ENCODE measurements at places on chromosomes 1 and 21.

DNA sequence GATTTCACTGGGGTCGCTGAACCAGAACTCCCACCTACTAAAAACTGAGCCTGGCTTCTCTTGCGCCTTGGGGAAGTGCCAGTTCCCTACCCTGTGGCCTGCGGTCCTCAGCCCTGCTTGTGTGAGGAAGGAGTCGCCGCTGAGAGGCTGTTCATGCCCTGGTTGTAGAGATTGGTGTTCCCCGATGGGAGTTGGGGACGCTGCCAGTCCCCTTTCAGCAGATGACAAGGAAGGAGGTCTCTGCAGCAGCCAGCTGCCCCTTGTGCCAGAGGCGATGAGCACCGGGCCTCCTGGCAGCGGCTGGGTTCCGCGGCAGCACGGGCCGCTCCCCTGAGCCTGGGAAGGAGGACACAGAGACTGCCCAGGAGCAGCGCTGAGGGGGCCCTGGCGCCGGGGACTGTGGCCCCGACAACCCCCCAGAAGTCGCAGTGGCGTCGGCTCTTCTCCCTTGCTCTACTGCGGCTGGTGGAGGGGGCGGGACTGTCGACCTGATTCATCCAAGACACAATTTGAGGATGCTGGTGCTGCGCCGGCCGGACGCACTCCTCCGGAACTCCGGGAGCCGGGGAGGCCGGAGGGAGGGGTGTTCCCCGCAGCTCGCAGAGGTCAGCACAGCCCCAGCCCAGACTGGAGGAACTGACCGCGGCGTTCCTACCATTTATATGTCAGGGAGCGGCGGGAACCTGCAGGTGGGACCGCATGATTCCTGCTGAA is 12.0 kb upstream of the ADORA3 start:
- DNase-seq, result peak; percentile 59

DNA sequence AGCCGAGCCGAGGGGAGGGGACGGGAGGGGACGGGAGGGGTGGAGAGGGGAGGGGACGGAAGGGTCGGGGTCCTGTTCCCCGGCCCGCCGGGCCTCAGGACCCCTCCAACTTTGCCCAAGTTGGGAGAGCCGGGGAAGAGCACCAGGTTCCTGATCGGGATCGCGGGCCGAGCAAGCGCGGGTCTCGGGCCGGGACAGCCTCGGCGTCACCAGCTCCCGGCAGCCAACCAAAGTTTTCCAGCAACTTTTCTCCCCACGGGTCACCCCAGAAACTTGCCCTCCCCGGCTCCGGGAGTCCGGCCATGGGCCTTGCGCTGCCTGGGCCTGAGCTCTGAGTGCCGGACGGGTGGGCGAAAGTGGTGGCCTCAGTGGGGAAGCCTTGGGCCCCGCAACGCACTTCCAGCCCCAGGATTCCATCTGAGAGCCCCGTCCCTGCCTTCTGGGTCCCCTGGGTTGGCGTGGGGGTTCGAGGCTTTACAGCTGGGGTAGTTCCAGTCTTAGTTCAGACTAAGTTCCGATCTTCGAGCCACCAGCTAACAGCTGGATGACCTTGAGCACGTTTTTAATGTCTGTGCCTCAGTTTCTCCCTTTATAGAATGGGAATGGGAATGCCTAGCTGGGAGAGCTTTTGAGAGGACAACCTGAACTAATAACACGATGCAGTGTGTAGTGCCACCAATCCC is 458 bp downstream of the ZC3H12A start:
- no peak for DNase-seq

GRCh38 chr1:218965821-218966220 is 207.9 kb upstream of the LYPLAL1 start:
- no peak for DNase-seq

DNA sequence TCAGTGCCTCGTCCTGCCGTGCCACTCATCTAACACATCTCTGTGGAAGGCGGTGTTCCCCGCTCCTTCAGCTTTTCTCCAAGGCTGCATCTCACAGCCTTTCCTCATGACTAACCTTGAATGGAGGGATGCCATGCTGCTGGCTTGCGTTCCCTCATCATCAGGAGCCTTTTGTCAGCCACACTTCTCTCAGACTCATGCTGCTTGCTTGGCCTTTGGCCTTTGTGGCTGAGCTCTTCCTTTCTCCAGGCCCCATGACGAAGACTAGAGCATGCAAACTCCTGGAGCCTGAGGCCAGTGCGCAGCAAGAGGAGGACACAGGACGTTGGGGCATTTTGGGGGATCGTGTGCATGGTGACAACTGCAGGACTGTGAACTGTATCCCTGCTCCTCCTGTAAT is 70.8 kb downstream of the SYT2 start:
- DNase-seq, result no peak

DNA sequence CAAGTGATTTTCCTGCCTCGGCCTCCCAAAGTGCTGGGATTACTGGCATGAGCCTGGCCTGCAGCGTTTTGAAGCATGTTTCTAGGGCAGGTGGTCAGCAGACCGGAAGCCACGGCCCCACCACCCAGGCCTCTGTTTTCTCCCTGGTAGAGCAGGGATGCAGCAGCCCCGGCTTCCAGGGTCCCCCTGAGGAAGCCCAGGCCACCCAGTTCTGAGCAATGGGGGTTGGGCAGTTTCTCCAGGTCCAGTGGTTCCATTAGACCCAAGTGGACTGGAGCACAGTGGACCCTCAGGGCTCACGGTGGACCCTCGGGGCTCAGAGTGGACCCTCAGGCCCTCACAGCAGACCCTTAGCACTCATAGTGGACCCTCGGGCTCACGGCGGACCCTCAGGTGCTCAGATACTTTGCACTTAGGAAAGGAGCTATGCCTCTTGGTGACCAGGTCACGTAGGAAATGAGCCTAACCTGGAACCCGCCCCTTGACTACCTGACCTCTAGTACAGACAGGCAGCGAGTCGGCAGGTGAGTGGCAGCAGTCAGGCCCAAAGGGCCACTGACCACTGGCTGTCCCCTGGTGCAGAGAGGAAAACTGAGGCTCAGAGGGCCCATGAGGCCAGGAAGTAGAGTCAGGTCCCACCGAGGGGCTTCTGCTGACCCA is 4.6 kb upstream of the FNDC10 start:
- DNase-seq, result no peak

DNA sequence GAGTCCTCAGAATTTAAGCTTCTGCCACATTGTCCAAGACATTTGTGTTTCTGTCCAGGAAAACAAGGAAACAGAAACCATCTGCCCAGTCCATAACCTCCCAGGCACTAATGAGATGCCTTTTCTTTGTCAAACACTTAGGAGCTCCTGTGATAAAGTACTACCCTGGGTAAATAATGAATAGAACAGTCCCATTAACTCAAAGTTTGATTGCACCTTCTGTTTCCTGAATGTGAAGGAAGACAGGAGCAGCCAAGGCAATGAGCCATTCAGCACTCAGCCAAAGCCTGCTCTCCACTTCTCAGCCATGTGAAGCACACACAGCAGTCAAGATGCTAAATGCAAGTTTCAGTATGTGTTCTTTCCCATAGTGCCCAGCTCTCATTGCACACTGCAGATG is 199.8 kb downstream of the SEC16B start:
- DNase-seq, result no peak

GRCh38 chr1:65606426-65606825 is 186.0 kb downstream of the LEPR start:
- no peak for DNase-seq

- DNase-seq, result no peak
These were observed 15.4 kb upstream of the KLHL12 start for GRCh38 chr1:202942426-202942825.

DNA sequence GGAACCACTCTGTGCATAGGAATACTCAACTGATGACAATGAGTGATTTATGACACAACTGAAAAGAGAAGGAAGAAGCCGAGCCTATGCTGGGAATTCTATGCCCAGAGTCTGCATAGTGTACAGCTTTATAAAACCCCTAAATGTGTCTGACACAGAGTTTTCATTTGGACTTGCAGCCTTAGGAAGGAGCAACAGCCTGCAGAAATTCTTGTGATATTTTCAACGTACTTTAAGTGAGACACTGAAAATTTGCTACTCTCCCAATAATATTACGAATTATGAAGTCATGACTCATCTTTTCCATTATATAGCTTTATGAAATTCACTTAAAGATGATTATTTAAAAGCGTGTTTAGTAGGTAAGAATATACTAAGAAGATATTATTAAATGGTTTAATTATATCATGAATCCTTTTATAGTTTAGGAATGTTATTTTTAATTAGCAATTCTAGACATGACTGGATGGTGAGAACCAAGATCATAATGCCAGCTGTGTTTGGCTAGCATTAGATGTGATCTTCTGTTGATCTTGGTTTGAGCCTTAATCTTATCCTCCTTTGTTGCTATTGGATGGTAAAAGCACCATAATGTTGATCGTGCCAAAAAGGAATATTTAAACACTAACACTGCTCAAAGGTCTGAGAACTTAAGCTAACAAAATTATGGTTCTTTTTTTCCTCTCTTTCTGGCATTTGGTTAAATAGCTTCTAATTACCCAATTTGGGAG is 785.1 kb upstream of the ADGRL4 start:
- DNase-seq, result no peak

DNA sequence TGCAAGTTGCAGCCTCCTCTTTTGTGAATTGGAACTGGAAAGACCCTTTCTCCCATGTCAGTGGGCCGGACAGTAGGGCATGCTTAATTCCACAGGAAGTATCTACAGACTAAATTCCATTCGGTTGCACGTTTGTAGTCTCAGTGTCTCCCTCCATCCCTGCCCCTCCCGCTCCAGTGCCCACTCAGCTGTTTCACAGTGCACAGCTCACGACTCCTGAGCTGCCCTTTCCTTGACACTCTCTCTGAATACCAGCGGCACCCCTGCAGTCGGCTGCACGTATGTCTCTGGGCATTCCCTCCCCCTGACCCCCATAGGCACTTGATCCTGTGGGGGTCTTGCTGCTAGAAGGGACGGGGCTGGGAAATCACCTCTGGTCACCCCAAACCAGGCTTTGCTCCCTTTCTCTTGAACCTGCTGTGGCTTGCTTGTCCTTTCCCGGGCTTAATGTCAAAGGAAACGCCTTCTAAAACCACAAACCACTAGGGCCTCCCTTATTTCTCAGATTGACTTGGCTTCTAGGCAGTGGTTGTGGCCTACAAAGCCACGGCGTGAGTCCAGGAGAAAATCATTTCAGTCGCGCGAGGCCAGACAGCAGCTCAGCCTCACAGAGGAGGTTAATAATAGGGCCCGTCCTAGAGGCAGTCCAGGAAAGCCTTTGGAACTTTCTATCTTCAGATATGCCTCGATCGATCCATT is 365.3 kb upstream of the PROX1 start:
- no peak for DNase-seq

GRCh38 chr1:7611421-7612010 is 159.6 kb upstream of the VAMP3 start:
- DNase-seq, result no peak

DNA sequence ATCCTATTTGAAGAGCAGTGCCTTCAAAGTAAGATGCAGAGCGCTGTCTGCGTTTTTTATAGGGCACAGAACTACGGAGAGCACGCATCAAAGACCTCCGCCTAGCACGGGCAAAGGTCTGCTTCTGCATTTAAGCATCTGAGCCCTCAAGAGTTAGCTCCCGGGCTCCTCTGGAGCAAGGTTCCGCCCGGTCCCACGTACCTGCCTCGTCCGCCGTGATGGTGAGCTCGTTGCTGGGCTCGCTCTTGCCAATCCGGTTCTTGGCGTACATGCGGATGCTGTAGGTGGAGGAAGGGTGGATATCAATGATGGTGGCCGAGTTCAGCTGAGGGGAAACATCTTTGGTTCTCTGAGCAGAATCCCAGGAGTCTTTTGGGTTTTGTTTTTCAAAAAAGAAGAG is 311.5 kb downstream of the PCP4 start:
- DNase-seq, result no peak

- DNase-seq, result no peak
These were observed 44.8 kb downstream of the NRDC start for GRCh38 chr1:51833700-51834099.

DNA sequence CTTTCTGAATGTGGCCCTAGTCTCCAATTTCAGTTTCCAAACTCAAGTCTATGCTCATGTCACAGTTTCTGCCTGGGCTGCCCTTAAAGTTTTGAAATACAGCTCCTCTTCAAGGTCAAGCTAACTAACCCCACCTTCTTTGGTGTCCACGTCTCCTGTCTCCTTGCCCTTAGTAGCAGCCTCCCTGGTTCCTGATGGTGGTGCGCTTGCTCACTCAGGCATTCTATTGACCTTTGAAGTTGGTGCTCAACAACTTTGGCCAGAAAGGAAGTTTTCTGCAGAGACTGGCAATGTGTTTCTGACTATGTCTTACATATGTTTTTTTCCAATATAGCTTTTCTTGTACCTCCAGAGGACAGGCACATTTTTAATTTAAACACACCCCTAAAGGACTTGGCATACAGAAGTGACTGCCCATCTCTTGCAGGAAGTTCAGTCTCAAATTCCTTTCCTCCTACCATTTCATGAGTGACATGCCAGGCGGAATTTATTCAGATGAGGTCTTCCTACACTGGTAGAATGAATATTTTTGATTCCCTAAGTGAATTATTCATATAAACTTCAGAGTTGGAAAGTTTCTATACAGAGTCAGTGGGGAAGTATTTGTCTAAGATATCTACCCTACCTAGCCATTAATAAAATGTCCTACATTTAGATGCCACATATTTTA is 364.3 kb upstream of the USP24 start:
- DNase-seq, result no peak

GRCh38 chr1:223208164-223209076 is 65.4 kb upstream of the TLR5 start:
- DNase-seq, result no peak

GRCh38 chr1:180256341-180257027 is 26.4 kb downstream of the LHX4 start:
- no peak for DNase-seq

GRCh38 chr1:64941461-64942117 is 24.8 kb downstream of the JAK1 start:
- no peak for DNase-seq

- no peak for DNase-seq
These were observed 82.4 kb downstream of the WLS start for GRCh38 chr1:68149907-68150306.

DNA sequence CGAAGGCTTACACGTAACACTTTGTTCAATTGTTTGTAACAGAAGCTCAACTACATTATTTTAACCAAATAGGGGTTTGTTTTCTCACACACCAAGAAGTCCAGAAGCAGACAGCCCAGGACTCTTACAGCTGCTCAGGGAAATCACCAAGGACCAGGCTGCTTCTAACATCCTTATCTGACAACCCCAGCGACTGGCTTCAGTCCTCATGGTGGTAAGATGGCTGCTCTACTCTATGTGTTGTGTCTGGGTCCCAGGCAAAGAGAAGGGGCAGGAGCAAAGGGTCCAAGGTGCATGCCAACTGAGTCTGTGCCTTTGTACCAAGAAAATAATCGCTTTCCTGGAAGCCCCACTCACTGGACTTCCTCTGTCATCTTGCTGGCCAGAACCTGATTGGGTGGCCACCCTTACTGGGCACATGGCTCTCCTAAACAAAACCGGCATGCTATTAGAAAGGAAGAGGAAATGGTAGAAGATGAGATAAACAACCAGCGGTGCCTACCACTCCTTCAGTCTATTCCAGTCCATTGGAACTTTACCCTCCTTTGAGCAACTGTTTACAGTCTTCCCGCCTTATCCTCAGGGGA is 34.1 kb upstream of the LRRC8D start:
- DNase-seq, result no peak

Data from Ammon's horn (tissue), 1 donor.